CD8-positive, alpha-beta T cell (primary cell): ENCODE measurements at places on chromosomes 11 and 22.

DNA sequence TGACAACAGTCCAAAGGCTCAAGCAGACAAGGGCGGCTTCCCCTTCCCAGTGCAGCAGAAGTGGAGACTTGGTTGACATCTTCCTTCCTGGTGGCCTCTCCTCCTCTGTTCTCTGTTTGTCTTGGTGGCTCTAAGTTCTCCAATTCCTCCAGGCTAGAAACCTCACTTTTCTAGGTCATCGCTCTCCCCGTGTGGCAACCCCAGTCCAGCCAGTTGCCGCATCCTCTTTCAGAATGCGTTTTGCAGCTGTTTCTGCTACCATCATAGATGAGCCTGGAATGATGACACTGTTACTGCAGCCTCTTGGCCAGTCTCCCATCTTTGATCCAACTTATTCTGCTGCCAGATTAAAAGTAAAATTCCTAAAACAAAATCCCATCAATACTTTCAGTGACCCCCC is 201.5 kb downstream of the TRIM29 start:
- DNase-seq: no peak

DNA sequence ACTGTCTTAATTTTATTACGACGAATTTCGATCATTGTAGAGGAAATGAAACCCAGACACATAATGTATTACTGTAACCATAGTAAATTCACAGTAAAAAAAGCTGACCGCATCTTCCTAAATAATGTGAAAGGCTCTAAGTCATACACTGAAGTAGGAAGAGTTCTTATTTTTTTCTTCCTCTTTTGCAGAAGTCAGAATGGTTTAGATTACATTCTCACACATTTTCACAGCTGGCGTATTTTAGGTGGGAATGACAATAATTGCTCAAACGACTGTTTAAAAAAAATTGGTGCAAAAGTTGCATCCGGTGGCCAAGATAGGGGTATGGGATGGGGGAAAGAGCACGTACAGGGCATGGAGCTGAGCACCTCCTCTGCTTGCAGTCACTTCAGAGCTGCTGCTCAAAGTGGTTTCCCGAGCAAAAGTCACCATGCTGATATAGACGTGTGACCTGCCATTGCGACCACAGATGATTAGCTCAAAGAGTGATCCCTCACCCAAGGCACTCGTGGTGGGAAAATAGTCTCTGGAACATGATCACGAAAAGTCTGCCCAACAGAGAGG is 35.3 kb downstream of the MMP13 start:
- no peak for DNase-seq

- no peak for DNase-seq
Observed at GRCh38 chr11:75261902-75262361, 21.4 kb downstream of the TPBGL start.

DNA sequence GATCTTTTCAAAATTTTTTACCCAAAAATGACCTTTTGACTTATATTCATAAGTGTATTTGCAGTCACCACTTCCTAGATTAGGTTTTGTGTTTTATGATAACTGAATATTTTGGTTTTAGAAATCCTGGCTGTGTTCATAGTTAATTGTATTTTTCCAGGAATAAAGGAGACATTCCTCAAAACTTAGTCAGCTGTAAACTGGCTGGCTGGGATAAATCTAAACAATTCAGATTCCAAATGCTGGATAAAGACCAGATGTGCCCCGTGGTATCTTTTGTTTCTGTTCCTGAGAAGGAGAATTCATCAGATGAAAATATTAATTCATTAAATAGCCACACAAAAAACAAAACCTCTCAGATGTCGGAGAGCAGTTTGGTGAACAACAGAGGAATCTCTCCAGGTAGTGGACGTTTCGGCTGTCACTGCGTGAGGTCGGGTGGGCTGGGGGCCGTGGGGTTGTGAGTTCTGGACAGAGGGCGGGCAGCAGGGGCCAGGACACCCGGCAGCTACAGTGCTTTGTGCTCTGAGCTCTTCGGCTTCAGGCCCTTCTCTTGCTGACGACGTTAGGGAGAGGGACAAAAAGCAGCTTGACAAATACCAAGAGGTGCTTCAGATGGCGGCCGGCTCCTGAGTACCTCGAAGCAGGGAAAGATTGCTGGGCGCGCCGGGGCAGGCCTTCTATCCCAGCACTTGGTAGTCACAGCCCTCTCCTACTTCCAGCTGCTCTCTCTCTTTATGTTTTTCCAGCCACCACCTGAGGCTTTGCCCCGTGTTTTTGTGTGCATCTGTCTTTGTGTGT is 24.6 kb downstream of the MOV10L1 start:
- no peak for DNase-seq

DNA sequence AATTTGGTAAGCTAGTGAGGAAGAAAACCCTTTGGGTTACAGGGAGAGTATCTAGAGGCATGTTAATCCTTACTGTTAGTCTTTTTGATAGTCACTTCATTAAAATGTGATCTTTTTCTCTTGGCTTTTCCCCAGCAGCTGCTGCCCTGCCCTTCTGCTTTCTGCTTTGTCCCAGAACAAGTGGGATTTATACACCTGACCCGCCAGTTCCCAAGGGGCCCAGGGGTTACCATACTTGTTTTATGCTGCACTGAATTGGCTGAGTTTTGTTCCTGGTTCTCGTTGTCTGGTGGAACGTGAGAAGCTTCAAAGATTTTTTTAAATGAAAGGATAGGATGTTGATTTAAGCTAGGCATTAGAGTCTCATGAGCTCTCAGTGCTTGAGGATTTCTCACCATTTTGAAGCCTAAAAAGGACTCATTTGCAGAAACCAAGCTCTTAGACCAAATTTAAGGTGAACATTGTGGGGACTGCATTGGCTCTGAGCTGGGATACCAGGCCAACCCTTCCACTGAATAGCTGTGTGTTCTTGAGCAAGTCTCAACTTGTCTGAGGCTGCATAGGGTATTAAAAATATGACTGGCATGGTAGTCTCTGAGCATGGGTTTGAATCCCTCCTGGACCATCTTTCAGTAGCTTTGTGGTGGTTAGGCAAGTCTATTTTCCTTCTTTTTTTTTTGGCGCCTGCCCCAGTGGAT is 6.6 kb downstream of the LIMK2 start:
- no peak for DNase-seq
